ENCODE measurements at places on chromosomes 5 and 9.

DNA sequence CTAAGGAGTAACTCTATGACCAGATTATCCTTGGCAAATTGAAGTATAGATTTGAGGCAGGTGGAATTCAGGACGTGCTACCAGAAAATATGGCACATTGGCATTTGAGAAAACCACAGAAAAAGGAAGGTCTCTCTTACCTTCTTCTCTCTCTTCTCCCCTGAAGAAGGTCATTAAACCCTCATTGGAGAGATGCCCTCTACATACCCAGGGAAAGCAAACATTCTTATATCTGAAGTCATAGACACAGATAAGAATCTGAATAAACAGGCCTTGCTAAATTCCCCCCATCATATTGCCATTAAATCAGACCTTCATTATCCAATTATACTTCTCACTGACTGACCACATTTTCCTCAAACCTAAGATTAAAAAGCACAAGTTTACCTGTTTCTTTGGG is 17.8 kb downstream of the SPINK1 start:
- DNase-seq: no peak

- no peak for DNase-seq
Observed at GRCh38 chr5:56161439-56161823, 71.7 kb downstream of the ANKRD55 start.

DNA sequence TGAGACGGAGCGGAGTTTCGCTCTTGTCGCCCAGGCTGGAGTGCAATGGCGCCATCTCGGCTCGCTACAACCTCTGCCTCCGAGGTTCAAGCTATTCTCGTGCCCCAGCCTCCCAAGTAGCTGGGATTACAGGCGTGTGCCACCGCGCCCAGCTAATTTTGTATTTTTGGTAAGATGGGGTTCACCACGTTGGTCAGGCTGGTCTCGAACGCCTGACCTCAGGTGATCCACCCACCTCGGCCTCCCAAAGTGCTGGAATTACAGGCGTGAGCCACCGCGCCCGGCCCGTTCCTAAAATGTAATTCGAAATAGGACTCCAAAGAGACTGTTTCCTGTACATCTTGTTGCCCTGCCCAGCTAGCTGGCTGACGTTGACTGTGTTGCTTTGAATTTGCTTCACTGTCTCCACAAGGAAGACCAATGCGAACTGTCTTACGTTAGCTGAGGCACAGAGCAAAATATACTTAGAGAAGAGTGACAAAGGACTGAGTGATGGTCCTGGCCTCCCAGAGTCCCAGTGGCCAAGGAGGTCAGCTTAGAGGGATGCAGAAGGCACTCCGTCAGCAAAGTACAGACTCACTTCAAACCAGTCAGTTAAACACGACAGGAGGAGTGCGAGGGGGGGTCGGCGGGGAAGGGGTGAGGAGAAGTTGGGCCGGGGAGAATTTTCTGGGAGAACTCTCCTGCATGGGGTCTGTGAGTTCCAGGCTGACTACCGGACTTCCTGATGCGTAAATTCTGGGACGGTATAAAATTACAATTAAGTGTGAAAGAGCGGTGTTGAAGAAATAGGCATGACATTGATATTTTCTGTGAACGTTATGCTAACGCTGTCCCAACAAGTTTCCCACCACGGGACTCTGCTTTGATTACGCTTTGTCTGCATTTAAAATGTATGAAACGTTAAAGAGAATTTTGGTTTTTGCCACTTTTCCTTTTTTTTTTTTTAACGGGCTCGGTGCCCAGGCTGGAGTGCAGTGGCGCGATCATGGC is 6.8 kb upstream of the TRIM41 start:
- DNase-seq: no peak

DNA sequence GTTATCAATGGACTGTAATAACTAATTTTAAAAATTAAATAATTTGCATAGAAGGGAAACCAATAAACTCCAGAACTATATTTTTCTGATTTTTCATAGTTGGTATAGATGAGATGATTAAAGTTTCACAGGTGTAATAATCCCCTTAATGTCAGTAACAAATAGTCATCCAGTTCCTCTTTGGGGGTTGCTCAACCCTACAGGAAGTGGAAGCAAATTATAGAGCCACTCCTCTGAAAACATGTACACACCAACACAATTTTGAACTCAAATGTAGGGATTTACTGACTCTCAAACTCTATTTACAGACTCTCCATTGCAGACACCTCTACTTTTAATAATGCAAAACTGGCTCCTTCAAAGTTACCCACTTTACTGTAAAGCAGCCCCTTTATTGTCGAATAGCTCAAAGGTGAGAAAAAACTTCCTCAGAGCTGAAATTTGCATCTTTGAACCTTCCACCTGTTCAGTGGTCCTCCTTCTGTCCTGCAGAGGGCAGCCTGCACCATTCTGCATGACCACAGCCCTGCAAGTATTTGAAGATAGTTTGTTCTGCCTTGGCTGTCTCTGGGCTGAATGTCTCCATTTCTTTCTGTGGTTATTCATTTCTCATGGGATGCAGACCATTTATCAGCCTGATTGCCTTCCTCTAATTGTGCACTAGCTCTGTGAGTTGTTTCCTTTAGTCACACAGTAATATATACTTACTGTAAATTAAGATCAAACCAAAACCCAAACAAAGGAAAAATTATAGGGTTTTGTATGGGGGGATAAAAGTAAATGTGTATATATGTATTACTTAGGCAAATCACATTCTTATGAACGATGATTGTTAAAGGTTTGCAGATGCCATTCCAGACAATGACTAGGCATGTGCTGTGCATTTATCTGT is 383.2 kb upstream of the SGCD start:
- DNase-seq: no peak
